ENCODE measurements at places on chromosomes 1 and 21.

DNA sequence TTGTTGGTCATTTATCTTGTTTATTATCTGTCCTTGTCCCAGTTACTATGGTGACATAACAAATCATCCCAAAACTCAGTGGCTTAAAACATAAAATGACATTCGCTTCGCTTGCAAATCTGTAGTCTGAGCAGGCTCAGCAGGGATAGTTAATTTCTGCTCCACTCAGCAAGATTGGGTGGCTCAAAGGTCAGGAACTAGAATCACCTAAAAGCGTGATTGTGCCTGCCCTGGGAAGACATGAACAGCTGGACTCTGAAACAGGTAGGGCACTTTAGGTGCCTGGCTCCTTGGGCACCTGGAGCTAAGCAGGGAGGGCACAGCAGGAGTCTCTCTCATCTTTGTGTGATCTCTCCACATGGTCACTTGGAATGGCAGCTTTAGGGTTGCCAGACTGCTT is 14.7 kb upstream of the TRAF3IP3 start:
- no peak for DNase-seq

- no peak for DNase-seq
Observed at GRCh38 chr1:4064150-4064889, 164.2 kb upstream of the C1orf174 start.

- DNase-seq = peak; percentile 55
Observed at GRCh38 chr1:155086128-155086741, 7.6 kb downstream of the EFNA3 start.

- DNase-seq = no peak
Observed at GRCh38 chr1:67429528-67430357, 459 bp downstream of the SERBP1 start.

- no peak for DNase-seq
Observed at GRCh38 chr1:24932284-24932683, 2.2 kb upstream of the RUNX3 start.

DNA sequence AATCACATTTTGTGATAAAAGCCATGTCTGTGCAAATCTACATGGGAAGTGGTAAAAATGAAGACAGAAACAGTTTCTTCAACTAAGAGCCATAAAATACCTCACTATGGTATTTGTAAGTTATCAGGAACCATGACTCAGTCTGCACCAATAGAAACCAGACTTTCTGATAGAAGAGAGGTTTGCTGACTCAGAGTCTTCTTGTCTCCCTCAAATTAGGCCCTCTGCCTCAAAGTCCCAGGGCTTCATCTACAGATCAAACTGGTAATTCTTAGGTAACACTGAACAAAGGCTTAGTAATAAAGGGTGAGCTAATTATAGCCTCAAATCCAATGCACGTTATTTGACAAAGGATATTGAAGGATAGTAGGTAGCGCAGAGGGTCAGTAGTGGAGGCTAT is 30.9 kb upstream of the SSX2IP start:
- DNase-seq = no peak

DNA sequence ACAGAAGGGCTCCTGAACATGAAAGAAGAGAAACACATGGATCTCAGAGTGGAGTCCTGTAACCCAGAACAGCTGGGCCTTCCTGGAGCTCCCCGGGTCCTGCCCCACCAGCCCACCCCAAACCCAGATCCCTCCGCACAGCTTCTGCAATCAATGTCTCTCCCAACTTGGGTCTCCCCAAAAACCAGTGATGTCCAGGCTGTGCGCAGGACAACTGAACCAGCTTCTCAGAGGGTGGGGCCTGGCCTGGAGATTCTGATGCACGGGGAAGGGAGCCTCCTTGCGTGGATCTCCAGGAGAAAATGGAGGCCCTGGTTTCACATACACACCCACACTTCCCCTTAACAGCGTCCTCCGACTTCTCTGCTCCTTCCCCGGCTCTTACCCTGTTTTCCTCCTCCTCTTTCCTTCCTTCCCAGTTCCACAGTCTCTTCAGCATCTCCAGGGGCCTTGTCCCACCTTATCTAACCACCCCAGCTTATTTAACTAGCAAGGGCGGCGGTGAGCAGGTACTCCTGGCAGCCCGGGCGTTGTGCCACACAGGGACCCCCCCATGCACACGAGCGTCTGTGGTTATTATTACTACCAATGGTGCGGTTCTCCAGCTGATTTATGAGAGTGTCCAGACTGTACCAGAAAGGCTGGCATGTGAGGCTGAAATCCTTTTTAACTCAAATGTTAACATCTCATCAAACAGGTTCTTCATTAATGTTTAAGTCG is 11.2 kb upstream of the MX2 start:
- no peak for DNase-seq

GRCh38 chr1:44377925-44378784 is 23.1 kb upstream of the ERI3 start:
- peak; percentile 60 for DNase-seq

DNA sequence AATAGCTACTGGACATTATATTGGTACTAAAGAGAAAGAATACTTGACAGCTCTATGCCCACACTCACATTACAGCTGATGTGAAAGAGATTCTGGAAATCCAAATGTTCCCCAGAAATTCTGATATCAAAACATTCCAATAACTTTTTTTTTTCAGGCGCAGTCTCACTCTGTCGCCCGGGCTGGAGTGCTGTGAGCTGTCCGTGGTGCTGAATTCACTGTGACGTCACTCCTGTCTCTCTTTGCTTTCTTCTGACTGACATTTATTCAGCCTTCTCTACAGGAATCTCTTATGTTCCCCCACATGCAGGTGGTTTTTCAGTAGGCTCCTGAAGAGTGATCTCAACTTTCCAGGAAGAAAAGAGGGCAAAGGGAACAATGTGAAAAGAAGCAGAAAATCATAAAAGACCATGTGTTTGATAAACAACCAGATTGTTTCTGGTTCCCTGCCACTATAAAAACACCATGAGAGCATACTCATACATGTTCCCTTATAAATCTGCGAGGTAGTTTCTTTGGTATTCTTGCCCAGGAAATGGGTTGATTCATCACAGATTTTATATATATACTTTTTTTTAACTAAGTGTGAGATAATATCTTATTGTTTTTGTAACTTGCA is 6.2 kb downstream of the S100A7A start:
- DNase-seq = peak; percentile 43

DNA sequence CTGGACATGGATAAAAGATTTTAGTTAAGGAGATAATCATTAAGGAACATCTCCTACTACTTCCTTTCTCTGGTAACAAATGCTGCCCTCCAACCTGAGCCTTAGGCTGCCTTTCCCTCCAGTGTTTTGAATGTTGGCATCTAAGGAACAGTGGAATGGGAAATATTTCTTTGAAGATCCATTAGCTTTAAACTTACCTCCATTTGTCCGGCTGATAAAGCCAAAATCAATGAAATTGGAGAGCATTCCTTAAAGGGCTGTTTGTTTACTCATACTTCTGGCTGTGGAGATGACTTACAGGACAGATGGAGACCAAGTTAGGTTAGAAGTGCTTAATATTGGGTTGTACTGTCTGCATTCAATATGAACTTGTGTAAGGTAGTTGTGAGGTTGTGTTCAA is 439.1 kb downstream of the PLA2G4A start:
- DNase-seq = no peak

GRCh38 chr1:216643176-216643575 is 80.1 kb downstream of the ESRRG start:
- no peak for DNase-seq

- DNase-seq = no peak
Observed at GRCh38 chr1:93768380-93768863, 86.8 kb upstream of the BCAR3 start.

GRCh38 chr1:62450301-62450700 is 13.5 kb downstream of the USP1 start:
- no peak for DNase-seq

DNA sequence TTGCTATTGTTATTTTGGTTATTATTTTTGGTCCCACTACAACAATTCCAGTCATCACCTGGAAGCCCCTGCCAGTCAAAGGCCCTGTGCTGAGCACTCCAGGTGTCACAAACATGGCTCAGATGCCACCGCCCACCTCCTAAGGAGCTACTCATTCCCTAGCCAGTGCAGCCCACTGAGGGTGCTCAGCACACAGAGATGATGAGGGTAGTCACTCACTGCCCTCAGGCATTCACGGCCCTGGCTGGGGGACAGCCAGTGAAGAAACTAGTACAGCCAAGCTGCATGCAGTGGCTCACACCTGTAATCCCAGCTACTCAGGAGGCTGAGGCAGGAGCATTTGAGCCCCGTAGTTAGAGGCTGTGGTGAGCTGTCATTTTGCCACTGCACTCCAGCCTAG is 42.3 kb downstream of the NIPAL3 start:
- no peak for DNase-seq

DNA sequence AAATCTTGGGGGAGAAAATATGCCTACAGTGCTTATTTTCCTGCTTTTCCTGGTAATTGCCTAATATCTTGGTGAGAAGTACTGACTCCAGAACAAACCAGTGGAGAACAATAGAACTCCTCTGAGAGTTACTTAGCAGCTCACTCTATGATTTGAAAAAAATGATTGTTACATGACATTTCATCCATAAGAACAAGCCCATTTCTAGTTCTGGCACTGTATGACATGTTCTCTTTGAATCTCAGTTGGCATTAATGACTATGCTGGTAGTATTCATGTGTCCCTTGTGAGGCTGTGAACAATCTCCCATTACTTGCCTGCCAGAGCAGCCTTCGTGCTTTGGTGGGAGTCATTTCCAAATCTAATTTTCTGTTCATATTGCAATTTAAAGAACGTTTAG is 58.0 kb downstream of the CLIC4 start:
- no peak for DNase-seq

- no peak for DNase-seq
Observed at GRCh38 chr1:218994615-218995014, 179.1 kb upstream of the LYPLAL1 start.

DNA sequence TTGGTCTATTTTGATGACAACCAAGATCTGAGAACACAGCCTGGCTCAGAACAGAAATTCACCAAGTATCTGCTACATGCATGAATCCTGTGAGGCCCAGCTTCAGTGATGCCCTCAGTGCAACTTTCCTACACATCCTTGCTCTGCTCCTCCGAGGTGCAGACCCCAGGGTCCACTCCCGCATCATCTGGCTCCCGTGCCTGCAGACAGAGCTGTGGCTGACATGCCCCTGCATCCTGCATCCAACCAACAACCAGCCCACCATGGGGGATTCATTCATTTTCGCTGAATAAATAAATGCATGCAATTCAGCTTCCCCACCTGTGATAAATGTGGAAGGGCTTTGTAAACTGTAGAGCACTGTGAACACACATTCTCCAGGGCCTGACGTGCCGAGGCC is 112.3 kb downstream of the GLIS1 start:
- DNase-seq = no peak

DNA sequence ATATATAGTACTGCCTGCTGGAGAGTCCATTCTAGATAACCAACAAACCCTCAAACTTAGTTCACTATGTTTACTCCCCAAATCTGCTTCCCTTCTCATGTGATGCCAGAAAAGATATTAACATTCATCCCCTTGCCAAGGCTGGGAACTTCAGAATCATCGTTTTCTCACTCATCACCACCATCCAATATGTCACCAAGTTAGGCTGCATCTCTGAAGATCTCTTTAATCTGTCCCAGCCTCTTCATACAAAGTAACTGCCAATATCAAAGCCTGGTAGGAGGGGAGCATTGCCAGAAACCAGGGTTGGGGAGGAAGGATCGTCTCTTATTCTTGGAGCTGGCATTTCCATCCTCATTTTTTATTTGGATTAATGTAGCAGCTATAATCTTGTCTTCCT is 71.6 kb downstream of the XCL2 start:
- DNase-seq = no peak

DNA sequence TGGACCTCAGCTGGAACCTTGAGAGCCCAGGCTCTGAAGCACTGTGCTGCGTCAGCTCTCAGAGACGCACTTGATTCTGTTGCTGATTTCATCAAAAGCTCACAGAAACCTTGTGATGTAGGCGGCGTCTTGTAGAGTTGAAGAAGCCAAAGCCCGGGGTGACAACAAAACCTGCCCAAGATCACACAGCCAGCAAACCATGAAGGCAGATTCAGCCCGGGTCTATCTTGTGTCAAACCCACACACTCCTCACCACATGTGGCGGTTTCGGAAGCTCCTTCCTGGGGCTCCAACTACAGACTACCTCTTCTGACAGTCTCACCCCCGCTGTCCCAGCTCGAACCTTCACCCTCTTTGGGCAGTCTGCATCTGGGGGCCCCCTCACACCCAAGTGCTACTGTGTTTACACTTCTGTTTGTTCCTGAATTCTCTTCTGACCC is 50.4 kb downstream of the TENT5C start:
- DNase-seq = no peak

DNA sequence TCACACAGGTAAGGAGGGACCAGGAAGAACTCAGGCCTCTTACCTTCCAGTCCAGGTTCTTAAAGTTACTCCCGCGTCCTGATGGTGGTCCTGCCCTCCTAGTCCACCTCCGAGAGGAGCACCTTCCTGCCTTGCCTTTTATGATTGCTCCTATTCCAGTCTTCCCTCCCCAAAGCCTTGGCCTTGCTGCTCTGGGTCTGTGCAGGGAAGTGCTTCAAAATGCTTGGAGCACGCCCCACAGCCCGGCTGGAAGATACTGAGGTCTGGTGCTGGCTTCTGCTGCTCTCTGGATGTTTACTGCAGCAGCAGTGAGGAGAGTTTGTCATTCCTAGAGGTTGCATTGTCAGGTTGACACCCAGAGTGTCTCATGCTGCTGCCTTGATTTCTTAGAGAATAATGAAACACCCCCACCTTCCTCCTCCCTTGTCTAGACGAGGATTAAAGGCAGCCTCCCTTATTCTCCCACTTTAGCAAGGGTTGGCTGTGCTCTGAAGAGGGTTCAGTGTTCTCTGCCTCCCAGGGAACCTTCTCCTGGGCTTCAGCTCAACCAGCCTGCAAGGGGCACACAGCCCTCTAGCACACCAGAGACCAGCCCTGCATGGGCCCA is 142.2 kb upstream of the CACNA1E start:
- DNase-seq = no peak

GRCh38 chr1:29756901-29757725 is 520.8 kb downstream of the PTPRU start:
- no peak for DNase-seq

DNA sequence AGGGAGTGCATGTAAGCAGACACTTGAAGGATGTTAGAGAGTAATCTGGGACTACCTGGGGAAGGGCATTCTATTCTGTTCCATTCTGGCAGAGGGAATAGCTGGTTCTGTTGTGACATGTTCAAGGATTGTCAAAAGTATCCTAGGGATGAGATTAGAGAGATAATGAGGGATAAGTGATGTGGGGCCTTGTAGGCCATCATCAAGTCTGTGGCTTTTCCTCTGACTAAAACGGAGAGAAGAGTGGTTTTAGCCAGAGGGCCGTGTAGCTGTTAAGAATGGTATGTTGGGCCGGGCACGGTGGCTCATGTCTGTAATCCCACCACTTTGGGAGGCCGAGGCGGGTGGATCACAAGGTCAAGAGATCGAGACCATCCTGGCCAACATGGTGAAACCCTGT is 23.6 kb downstream of the TGFB2 start:
- no peak for DNase-seq

- no peak for DNase-seq
Observed at GRCh38 chr21:44893948-44894656, 20.6 kb upstream of the PTTG1IP start.

GRCh38 chr1:83000286-83000685 is 998.6 kb downstream of the TTLL7 start:
- no peak for DNase-seq
